ENCODE measurements at places on chromosomes 13 and 19.

- no peak for DNase-seq
Measured at GRCh38 chr13:109802936-109803335, 16.6 kb upstream of the IRS2 start.

- DNase-seq = no peak
Measured at GRCh38 chr13:43284162-43284561, 260.8 kb downstream of the DNAJC15 start.

GRCh38 chr19:35119578-35120155 is 4.0 kb downstream of the FXYD3 start:
- DNase-seq = no peak

GRCh38 chr13:98384739-98385138 is 192.2 kb downstream of the STK24 start:
- DNase-seq = peak; percentile 81

DNA sequence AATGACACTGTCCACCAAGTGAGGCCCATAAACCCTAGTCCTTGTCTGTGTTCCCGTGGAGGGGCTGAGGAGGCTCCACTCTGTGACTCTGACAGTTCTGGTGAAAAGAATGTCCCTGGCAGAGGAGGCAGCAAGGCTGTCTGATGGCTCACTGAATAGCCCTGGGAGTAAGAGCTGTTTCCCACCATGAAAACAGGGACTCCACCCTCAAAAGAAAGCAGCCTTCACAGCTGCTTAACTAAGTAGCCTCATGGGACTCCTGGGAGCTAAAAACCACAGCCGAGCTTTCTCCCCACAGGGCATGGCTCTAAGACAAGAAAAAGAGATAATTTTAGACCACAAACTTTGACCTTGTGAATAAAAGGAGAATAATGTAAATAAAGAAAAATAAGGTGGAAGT is 135.1 kb upstream of the FRY start:
- no peak for DNase-seq

DNA sequence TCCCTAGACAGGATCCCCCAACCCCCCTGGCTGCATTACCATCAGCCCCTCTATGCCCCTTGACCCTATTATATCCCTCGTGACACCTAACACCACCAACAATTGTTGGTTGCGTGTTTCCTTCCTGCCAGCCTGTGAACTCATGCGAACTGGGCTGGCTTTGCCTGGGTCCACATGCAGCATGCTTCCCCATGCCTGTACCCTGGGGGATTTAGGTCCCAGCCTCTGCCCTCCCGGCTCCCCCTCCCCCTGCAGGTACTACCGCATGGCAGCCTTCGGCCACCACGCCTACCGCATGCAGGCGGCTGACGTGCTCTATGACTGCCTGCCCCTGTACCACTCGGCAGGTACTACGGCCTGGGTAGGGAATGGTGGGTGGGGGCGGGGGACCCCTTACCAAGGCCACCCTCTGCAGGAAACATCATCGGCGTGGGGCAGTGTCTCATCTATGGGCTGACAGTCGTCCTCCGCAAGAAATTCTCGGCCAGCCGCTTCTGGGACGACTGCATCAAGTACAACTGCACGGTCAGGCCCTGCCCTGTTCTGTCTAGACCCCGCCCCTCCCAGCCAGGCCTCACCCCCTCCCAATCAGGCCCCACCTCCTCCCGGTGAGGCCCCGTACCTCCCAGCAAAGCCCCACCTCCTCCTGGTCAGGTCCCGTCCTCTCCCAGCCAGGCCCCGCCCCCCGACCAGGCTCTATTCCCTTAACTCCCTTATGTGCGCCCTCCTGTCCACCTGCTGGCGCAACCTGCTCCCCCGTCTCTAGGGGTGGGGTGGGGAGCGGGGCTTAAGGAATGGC is 18.5 kb downstream of the SLC27A1 start:
- no peak for DNase-seq

- peak; percentile 77 for DNase-seq
Measured at GRCh38 chr19:12052497-12053169, at the start of gene ZNF878. Gene ZNF878 (minus strand): TSS chr19:12052961. CDS start chr19:12052801, 160 bp downstream.

- DNase-seq = no peak
Measured at GRCh38 chr13:35514801-35515502, 38.5 kb upstream of the MAB21L1 start.

DNA sequence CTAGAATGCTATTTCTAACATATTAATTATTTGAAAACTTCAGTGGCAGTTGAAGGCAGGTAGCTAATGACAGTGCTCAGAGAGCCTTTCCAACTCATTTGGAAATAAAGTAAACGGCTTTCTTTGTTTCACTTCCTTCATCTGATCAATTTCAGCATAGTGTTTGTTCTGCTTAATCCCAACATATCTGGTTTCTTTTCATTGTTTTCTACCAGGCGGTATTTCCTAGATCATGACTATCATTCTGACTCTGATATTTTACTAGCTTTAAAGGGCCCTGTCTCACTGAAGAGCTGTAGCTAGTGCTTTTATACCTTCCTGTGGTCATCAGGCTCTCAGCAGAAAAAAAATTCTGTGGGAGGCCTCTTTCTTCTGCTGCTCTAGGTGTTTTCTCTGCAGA is 178.6 kb downstream of the RBM26 start:
- no peak for DNase-seq

- no peak for DNase-seq
Measured at GRCh38 chr19:23093832-23094231, 23.0 kb upstream of the ZNF730 start.

GRCh38 chr19:7393939-7394730 is 45.4 kb downstream of the ARHGEF18 start:
- no peak for DNase-seq

GRCh38 chr13:69857183-69857821 is 250.3 kb upstream of the ATXN8OS start:
- DNase-seq = peak; percentile 77

- DNase-seq = no peak
Measured at GRCh38 chr13:99566125-99567083, 65.1 kb downstream of the TM9SF2 start.

GRCh38 chr13:74681891-74682290 is 547.7 kb upstream of the KLF12 start:
- no peak for DNase-seq

GRCh38 chr13:110921209-110921608 is 6.3 kb upstream of the ANKRD10 start:
- no peak for DNase-seq

DNA sequence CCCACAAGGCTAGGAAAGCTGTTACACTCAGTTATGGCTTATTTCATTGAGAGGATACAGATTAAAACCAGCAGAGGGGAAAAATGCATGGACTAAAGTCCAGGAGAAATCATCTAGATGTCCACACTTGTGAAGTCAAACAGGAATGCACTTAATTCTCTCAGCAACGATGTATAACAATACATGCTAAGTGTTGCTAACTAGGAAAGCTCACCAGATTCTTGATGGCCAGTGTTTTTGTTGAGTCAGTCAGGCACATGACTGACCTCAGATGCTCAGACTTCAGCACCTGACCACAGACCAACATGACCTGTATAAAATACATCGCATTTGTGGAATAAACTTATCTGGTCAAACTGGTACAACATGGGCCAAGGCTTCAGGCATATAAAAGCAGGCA is 470.2 kb upstream of the PRR20A start:
- DNase-seq = no peak

GRCh38 chr13:45327253-45327955 is 13.6 kb downstream of the TPT1 start:
- DNase-seq = no peak

- DNase-seq = no peak
Measured at GRCh38 chr13:31224963-31225559, 25.3 kb downstream of the B3GLCT start.

DNA sequence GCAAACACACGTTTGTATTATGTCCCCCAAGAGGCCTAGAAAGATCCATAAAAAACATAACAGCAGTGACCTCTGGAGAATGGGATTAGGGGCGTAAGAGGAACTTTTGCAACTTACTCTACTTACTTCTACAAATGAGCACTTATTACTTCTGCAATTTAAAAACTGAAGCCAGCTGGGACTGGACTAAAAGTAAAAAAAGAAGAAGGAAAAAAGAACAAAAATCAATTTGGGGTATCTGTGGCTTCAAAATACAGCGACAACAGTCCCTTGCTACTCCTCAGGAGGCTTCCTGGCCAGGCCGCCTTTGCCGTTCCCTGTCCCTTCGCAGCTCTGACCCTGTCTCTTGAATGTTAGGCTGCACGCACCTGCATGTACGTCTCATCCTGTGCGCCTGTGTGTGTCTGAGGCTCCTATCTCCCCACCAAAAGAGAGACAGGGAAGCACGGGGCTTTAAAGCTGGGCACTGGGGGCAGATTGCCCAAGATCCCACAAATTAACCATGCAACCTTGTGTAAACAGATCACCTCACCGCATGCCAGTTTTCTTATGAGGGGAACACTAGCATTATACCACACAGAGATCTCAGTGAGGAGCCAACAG is 12.1 kb upstream of the FKRP start:
- no peak for DNase-seq

- no peak for DNase-seq
Measured at GRCh38 chr13:24668955-24669582, 11.1 kb upstream of the ATP12A start.

- DNase-seq = no peak
Measured at GRCh38 chr13:109154546-109154945, 525.1 kb downstream of the MYO16 start.

- DNase-seq = no peak
Measured at GRCh38 chr19:48175578-48175977, 5.1 kb downstream of the ZSWIM9 start.

DNA sequence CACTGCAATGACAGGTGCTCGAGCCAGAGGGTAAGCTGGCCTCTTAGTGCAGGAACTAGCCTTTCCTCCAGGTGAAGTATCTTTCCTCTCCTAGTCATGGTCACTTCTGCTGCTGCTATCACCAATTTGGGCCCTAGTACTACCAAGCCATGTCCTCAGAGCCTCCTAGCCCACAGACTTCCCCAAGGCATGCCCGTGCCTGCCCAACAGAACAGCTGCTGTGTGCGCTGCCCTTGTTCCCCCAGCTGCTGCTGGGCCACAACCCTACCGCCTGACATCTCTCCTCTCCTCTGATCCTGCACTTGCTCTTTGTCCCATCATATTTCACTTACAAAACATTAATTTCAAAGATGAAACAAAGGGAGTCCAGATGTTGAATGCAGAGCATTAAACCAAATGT is 168.5 kb upstream of the FREM2 start:
- no peak for DNase-seq

Measured in kidney glomerular epithelial cell (primary cell).